Activated CD4-positive, alpha-beta memory T cell treated with anti-CD3 and anti-CD28 coated beads, Interleukin-2, amount 10 ng/mL, durations not matched to agents 7 days and 5 days (primary cell): ENCODE measurements at places on chromosomes 16 and 17. TPM values are rescaled to one million over a fixed set of nuclear protein-coding genes. Genes with fewer than 3 reads are reported as not detected.

DNA sequence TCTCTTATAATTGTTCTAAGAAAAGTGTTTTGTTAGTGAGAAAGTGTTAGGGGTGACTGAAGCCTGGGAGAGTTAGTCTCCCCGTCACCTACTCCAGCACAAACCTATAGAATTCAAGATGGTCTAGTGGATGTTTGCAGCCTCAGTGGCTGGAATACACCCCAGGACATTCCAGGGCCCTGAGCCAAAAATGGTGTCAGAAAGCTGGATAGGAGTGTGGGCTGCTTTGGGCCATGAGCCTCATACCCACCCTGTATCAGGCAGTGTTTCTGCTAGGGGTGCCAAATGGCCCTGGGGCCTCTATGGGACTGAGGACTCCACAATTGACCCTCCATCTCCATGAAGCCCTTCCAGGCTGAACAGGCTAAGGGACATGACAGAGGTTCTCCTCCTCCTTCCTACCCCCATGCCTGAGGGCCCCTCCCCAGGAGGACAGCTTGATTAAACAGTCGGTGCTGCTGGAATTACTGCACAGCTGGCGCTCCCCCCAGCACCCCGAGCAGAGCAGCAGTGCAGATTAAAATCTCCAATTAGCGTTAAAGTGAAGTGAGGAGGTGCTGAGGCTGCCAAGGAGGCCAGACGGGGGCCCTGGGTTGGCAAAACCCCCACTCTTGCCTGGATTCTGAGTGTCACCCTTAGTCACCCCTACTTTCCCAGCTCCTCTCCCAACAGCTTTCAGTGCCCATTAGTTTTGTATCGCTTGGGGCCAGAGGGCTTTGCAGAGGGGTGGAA, 59.1 kb downstream of the NEUROD2 start:
- H3K4me1 ChIP-seq, result peaks cover 2% of the 10 kb centered on the region
- H3K27ac ChIP-seq, result no peak overlapping the region
- H3K4me3 ChIP-seq, result no peak overlapping the region
- no peak for DNase-seq

GRCh38 chr17:46020023-46020761, 21.1 kb downstream of the STH start:
- peaks cover 33% of the 10 kb centered on the region for H3K4me1 ChIP-seq
- H3K27me3 ChIP-seq, result no peaks in the 10 kb centered on the region
- DNase-seq, result peak; percentile 81

GRCh38 chr17:32542186-32542585, 55.4 kb downstream of the CDK5R1 start:
- no peaks in the 10 kb centered on the region for H3K27me3 ChIP-seq
- H3K4me3 ChIP-seq, result no peak overlapping the region
- peaks cover 3% of the 10 kb centered on the region for H3K4me1 ChIP-seq

Gene ZNF205
- total RNA-seq, result not detected

Gene WFIKKN2
- total RNA-seq, result not detected

Gene SLC52A1
- 0.68 TPM for total RNA-seq

Gene HSD17B2
- total RNA-seq, result not detected

Gene NAGPA
- 12.5 TPM for total RNA-seq
